ENCODE measurements at places on chromosomes 3 and 15.

DNA sequence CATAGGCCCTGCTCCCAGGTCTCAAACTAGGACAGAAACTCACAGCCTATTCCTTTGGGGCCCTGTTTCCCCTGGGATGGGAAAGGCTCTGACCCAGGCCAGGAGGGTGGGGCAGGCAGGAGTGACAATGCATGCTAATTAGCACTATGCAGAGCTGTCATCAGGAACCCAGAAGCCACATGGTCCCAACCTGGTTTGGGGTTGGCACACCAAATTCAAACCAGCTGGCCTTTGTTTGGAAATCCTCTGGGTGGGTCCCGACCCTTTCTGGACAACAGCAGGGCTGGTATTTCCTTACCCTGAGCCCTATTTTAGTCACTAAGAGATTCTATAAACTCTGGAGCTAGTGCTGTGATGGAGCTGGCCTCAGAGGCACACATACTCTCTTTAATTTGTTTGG is 166.2 kb downstream of the LRTM1 start:
- DNase-seq: no peak

- DNase-seq: peak; percentile 46
Measured at GRCh38 chr15:76065245-76065644, 5.5 kb downstream of the TMEM266 start.

GRCh38 chr3:101351829-101352228 is 31.5 kb upstream of the IMPG2 start:
- no peak for DNase-seq

DNA sequence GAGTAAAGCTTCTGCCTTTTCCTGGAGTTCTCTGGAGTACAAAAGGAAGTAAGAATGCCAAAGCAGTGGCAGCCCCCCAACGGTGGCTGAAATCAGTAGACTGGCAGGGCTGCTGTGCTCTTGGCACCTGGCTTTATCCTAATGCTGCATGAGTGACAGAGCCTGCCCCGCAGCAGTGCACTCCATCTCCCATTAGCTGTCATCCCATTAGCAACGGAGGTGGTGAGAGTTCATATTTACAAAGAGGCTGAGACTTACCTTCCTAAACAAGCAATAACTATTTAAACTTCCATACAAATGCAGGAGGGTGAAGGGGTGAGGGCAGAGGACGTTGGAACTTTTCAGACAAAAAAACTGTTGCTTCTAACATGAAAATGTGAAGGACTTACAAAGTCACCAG is 51.9 kb downstream of the SERPINI1 start:
- no peak for DNase-seq

DNA sequence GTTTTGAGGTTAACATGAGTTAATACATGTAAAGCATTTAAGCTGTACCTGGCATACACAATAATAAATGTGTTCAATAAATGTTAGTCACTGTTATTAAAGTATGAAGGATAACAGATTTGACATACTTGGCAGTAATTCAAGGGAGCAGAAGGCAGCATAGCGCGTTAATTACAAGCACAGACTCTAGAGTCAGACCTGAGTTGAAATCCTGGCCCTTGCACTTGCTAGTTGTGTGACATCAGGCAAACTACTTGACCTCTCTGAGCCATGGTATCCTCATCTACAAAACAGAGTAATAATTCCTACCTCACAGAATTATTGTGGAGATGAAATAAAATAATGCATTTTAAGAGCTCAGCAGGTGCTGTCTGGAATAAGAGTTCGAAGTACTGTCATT is 5.4 kb downstream of the IFT122 start:
- DNase-seq: no peak

DNA sequence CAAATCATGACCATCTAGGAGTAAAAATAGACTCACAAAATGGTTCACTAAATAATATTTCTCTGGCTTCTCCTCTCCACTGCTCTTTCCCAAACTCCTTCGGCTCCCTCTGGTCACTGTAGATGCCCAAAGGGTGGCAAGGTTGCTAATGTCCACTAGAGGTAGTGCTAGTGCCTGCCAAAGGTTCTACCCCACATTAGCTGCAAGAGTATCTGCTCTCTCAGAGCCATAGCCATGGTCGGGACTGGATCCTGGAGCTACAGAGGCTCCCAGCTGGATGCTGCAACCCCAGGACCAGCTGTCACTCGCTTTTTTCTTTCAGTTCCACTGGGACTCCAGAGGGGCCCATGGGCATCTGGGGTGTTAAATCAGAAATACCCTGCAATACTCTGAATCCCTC is 8.5 kb downstream of the HTR3D start:
- DNase-seq: peak; percentile 10

DNA sequence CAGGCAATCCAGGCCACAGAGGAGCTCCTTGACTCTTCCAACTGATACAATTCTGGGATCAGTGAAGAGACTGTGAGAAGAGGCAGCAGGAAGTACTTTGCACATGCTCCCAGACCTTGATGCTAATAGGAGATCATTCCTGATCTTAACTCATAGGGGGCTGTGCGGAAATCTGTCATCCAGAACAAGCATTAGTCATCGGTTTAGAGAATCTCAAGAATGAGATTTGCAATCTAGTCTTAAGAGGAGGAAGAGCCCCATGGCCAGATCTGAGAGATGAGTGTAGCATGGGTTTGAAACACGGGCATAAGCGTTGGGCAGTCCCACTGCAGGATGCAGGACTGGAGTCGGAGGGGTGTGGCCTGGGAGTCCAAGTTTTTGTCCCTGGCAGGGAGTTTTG is 1081.1 kb downstream of the NAALADL2 start:
- no peak for DNase-seq

- DNase-seq: no peak
Measured at GRCh38 chr3:139941580-139941979, 6.6 kb downstream of the CLSTN2 start.

DNA sequence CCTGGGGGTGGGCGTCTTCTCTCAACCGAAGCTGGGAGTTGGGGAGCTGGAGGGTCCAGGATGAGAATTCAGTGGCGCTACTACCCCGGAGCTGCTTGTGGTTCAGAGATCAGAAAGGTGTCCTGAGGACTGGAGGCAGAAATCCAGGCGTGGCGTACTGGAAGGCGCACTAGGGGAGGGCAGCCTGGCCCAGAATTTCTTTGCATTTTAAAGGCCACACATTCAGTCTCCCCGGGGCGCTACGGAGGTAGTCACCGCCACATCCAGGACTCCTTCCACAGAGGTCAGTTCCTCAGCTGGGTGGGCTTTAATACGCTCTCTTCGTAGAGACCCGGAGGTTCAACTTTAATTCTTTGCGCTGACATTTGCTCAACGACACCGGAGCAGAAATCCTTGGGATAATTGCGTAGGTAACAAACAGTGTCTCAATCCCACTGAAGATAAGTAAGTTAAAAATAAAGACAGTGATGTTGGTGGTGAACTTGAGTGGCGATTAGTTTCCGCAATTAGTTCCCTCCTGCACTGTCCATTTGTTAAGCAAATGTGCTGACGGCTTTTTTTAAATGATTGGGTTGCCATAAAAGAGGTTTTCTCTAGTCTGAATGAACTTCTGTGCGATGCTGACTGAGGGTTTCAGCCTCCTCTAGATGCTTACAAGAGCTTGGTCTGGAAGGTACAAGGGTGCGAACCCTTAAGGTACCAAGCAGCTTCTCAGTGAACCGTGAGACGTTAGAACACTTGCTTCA is 535 bp downstream of the MCTP2 start:
- peak; percentile 34 for DNase-seq

DNA sequence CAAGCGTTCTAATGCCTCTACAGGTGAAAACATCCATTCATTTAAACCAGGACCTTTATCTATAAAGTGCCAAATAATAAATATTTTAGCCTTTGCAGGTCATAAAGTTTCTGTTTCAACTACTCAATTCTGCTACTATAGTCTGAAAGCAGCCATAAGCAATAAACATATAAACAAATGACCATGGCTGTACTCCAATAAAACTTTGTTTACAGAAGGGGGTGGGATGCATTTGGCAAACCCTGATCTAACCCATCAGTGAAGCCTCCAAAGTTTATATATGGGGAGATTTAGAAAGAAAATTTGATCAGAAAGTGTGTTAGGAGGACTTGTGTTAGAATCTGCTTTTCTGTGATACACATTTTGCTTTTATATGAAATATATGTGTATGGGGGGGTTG is 161.3 kb downstream of the ZBTB20 start:
- DNase-seq: no peak

DNA sequence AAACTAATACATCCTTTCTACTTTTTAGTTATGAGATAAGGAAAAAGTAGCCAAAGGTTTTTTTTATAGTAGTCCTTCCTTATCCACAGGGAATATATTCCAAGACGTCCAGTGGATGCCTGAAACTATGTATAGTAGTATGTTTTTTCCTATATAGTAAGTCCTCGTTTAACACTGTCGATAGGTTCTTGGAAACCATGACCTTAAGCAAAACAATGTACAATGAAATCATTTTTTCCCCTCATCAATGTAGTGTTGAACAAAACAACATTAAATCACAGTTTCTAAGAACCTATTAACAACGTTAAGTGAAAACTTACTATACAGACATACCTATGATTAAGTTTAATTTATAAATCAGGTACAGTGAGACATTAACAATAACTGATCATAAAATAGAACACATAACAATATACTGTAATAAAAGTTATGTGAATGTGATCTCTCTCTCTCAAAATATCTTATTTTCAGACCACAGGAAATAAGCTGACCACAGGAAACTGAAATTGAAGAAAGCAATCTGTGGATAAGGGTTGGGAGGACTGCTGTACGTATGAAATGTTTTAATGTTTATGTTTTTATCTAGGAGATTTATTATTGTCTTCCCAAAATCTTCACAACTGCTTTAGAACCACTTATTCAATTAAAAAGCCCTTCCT is 20.6 kb downstream of the COPS2 start:
- DNase-seq: no peak

DNA sequence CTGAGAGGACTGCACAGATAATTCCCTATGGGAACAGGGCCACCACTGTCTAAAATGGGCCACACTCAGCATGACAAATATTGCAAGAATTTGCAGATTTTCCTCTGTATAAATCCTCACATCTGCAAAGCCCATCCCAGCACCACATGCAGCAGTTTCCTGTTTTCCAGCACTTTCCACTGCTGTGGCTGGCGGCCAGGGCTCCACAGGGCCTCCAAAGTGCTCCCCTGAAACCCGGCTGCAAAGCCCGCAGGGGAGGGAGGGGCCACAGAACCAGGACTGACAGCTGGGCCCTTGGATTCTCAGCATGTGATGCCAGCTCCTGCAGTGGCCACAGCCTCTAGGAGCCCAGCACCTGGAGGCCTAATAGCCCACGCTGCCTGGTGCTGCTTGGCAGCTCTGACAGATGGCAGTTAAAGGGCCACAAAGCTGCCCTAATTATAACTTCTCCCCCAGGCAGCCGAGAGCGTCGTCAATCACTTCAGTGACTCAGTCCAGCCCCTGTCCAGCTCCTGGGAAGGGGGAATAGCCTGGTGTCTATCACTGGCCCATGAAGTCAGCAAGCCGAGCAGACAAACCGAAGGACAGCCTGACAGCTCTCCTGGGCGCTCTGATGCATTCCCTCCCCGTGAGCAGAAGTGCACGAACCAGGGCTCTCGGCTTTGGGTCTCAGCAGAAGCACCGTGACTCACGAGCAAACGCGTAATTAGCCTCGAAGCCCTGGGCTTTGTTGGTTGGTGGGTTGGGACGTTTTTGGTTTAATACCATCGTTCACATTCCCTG is 4.7 kb downstream of the LRRC15 start:
- no peak for DNase-seq

DNA sequence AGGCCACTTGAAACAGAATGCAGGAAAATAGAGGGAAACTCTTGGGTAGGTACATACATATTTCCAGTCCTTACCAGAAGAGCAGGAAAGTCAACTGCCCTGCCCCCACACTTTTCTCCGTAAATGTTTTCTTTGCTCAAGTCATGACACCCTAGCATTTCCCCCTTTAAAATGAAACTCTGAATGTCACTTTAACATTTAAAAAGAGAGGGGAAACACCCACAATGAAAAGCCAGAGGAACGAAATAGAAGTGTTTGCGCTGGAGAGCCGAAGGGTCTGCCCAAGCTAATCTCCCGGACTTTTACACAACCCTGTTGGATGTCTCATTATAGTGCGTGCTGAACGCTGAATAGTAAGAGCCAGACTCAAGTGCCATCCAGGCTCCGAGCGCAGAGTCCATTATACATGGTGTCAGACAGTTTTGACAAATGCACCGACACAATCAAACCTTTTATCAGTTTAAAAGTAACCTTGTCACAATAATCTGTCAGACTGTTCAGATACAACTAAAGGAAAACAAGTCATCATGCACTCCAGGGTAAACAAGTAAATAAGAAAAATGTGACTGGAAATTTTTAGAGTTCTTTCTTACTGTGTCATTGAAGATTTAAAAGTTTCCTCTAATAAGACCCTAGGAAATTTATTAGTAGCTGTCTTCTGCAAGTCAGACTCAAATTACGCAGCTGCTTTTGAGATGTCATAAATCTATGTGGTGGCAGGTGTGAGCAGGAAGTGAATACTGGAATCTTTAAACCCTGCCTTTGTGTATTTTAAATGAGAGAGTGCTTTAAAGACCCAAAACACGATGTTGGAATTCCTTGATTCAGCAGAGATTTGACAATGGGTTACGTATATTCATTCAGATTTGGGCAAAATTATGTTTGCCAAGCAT is 159.8 kb downstream of the RBMS3 start:
- DNase-seq: no peak

- DNase-seq: no peak
Measured at GRCh38 chr3:64625381-64625780, 62.4 kb downstream of the ADAMTS9 start.

DNA sequence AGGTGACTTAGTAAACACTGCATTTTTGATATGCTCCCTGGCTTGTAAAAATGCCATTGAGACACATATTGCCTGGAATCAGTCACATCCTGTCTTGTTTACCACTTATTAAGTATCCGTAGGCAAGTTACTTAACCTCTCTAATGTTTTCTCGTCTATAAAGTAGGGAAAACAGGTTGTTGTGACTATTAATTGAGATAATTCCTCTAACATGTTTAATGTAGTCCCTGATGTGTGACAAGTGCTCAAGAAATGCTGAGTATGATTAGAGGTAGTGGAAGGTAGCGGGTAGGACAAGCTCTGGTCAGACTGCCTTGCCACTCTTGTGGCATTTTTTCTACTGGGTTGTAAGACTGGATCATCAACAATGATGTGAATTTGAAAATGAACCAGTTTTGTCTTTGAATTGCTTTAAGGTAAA is 54.1 kb downstream of the NFKBIZ start:
- no peak for DNase-seq

DNA sequence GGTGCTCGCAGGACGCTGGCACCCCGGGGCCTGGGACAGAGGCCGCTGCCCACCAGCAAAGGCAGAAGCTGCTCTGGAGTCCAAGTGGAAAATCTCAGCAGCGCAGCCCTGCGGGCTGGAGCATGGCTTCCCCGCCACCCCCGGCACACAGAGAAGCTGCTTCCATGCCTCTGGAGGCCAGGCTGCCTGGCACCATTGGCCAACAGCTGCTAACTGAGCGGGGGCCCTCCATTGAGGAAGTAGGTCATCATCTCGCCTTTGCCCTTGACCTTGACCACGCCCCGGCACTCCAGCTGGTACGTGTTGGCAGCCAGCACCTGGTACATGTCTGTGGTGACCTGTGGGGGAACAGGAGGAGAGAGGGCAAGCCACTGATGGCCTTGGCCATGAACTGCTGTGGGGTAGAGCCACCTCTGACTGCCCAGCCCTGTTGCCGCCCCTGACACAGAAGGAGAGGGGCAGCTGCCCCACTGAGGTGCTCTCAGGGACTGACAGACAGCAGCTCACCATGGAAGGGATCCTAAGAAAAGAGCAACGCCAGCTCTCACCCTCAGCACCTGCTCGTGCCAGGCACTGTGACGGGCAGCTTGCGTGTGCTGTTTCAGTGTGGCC is 82.8 kb downstream of the SEC22A start:
- DNase-seq: no peak

GRCh38 chr15:100002787-100003536 is 269.7 kb upstream of the LYSMD4 start:
- no peak for DNase-seq
